Keratinocyte (primary cell): ENCODE measurements at places on chromosomes 6 and 20.

- no peak for DNase-seq
Observed at GRCh38 chr6:5724911-5725310, 281.8 kb downstream of the NRN1 start.

- DNase-seq = no peak
Observed at GRCh38 chr6:124742971-124743370, 219.3 kb upstream of the RNF217 start.

DNA sequence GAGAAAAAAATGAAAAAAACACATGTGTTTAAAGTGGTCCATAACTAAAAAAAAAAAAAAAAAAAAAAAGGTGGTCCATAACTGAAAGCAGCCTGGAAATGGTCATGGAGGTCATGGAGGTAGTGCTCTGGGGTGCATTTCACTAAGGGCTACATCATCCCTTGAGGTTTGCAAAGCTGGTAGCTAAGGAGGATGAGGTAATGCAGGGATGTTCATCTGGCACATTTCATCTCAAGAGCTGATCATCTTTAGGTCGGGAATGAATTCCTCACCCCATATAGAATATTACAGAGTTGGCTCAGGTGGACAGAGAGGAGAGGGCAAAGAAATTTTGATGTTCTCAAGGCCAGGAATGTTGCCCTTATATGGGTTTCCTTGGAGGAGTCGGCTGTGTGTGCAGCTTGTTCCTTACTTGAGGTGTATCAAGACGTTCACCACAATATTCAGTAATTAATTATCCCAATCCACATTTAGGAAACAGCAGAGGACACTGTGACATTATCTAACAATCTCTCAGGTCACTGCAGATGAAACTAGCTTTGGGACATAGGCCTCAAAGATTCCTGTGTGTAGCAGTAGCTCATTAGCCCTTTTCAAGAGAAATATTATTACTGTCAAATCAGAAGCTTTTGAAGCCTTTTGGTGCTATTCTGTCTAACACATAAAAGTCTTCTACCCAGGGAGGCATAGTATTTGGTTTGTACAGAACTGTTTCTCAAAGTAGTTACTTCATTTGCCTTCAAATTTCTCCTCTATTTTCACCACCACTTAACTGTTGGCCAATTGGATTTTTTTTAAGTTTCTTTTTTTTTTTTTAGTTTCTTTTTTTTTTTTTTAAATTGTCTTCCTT lies 46.8 kb downstream of the CYP24A1 start:
- no peak for DNase-seq

GRCh38 chr20:39853050-39853449 lies 836.0 kb downstream of the MAFB start:
- DNase-seq = no peak

DNA sequence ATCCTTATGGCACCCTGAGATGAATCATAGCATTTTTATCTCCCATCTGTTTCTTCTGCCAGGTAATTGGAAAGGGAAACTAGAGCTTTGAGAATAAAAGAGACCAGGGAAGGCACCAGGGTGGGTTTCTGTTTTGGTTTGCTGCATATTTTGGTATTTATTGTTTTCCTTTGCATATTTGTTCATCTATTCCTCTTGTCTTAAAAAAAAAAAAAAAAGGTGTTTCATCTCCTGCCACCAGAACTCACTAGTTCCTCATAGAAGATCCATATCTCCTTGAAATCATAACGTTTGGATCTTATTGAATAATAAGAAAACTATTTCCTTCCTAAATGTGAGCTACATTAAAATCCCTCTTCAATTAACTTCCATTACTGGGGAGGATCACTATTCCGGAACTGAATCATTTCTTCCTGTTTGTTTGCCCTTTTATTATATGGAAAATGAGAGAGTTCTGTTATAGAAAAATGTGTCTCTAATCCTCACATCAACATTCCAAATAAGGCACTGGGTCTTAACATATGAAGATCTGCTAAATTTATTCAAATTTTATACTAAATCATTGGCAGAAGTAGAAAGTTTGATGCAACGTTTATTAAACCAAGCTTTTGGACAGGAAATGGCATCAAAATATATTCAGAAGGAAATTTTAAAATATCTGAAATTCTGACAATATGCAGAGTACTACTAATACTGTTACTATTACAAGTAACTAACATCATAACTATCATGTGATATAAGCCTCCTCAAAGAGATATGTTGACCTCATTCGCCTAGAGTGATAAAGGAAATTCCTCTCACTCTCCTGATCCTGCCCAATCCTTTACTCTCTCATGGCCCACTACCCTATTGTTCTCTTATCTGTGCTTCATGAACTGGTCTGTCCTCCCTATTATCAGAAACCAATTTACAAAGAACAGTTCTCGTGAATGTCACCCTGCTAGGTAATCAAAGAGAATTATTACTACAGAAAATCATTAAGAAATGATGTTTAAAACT lies 229.4 kb upstream of the RSPO3 start:
- DNase-seq = no peak

DNA sequence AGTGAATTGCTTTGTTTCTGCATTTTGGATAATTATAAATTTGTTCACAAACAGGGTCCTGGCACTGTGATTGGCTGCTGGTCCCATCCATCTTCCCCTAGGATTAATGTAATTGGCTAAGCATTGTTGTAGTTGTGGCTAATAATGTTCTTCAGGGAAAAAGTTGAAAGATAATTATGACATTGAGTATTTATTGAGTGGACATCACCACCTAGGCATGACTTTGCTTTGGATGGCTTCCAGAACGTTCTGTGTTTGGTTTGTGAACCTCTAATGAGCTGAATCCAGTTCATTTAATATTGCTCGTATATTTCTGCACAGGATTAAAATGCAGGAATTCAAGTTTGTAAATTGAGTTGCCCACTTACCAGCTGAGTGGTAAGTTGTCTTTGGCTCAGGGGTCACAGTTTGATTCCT lies 55.1 kb downstream of the ARID1B start:
- no peak for DNase-seq

- DNase-seq = no peak
Observed at GRCh38 chr20:46757754-46758678, 48.6 kb downstream of the SLC2A10 start.

GRCh38 chr20:24699321-24700165 lies 230.1 kb downstream of the SYNDIG1 start:
- DNase-seq = no peak

- no peak for DNase-seq
Observed at GRCh38 chr20:62918147-62918546, 8.2 kb downstream of the DIDO1 start.
